ENCODE measurements at places on chromosomes 12 and 14. TPM values are rescaled to one million over a fixed set of nuclear protein-coding genes. Genes with fewer than 3 reads are reported as not detected.
A peak's percentile ranks its signal among the peaks of the same experiment; 100 is the strongest.

- no peak for DNase-seq
Observed at GRCh38 chr12:31991146-31991545, 31.9 kb downstream of the RESF1 start.

DNA sequence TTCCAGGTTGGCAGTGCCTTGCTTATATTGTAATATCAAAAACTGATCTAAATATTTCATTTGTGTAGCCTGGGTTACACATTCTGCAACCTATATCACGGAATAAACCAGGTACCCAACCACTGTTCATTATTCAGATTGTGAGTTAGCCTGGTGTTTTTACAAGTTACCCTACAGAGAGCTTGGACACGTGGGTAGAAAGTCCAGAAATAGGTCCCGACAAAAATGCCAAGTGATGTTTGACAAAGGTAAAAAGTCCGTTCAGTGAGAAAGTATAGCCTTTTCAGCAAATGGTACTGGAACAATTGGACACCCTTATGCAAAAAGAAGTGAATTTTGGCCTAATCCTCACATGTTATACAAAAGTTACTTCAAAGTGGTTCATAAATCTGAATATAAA lies 17.6 kb upstream of the EVL start:
- DNase-seq = no peak

DNA sequence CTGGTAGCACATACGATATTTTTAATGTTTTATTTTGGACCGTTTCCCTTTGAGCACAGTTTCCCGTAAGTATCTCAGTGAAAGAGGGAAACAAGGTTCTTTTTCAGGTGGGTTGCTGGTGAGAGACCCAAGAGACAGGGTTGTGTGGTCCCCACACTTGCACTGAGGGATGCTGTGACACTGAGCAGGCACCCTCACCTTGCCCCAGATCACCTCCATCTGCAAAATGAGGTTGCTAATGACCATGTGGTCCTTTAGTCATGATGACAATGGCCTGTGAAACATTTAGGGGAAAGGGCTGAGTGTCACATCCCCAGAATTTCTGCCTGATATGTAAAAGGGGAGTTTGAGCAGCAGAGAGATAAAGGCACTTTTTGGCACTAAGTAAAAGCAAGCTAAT lies 4.3 kb downstream of the CCND2 start:
- no peak for DNase-seq

DNA sequence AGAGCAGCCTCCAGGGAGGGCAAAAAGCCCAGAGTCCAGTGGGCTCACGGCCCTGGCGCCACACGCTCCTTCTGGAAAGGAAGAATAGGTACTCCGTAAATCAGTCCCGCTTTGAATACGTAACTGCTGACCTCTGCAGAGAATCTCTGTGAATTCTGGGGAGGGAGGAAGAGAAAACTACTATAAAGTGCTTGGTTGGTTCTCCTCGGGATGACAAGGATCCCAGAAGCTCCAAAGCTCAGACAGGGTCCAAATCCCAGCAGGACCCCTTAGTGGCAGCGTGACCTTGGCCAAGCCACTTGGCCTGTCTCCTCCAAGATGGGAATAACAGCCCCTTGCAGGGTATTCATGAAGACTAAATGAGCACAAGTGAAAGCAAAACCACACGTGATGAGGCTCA lies 31.7 kb downstream of the ANO2 start:
- no peak for DNase-seq

DNA sequence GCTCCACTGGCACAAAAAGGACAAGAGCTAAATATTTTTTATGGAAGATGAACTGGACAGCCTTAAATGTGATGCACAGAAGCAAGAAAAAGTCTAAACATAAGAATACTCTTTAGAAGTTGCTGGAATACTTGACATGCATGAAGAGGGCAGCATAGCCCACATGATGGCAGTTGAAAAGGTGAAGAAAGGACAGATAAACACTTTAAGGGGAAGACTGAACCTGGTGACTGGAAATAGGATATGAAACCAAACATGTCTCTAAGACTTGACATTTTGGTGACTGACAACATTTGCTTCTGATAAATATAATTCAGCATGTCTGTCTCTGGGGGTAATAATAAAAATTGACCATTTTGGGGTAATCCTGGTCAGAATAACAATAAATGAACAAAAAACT lies 273.1 kb downstream of the CCDC91 start:
- no peak for DNase-seq

DNA sequence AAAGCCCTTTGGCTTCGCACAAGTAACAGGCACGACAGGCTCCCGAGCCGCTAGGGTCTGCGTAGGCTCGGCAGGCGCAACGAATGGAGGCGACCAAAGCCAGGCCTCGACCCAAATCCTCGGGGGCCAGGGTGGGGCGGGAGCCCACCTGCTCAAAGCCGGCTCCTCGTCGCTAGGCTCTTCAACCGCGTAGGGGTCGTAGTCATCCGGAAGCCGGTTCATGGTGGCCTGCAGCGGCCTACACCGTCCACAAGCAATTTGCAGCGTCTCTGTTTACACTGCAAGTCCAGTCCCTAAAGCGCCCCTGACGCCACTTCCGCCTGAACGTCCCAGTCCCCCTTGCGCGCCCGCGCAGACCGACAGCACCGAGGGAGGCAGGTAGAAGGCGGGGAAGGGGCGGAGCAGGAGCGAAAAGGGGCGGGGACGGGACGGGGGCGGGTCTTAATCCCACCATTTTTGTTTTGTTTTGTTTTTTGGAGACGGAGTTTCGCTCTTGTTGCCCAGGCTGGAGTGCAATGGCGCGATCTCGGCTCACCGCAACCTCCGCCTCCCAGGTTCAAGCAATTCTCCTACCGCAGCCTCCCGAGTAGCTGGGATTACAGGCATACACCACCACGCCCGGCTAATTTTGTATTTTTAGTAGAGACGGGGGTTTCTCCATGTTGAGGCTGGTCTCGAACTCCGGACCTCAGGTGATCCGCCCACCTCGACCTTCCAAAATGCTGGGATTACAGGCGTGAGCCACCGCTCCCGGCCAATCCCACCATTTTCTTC lies at the start of gene EAPP:
Gene EAPP, minus strand, starts transcription at position 295 of the 774 bp plus-strand sequence. Its CDS starts 73 bp downstream, at position 222.
- peak; percentile 94 for DNase-seq

DNA sequence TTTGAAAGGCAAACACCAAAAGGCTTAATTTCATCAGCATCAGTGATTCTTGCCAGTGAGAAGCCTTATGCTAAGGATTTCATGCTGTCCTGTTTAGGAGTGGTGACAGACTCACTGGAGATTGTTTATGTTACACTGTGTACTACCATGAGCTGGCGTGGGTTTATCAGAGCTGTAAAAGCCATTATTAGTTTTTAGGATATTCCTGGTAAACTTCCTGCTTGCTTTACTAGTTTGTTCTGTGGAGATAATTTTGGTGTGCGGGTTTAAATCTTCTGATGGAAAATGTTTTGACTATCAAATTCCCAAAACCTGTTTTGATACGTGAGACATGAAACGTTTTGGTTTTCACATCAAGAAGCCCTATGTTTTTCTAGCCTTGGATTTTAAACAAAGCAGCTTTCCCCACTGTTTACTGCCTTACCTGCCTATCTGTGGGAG lies 15.2 kb downstream of the PPFIBP1 start:
- no peak for DNase-seq

DNA sequence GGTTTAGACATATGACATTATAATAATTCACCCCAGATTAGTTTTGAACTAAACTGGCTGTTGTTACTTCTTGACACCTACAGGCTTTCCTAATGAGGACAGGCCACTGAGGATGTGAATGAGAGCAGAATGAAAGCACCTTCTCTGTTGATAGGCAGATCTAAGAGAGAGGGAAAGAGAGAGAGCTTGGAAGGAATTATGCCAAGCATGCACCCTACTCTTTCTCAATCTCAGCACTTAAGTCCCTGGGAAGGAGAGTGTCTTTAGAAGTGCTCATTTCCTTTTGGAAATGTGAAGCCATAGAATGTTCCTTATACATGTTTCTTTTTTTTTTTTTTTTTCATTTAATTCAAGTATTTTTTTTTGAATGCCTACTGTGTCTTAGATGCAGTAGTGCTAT lies 49.0 kb downstream of the TBC1D15 start:
- no peak for DNase-seq

DNA sequence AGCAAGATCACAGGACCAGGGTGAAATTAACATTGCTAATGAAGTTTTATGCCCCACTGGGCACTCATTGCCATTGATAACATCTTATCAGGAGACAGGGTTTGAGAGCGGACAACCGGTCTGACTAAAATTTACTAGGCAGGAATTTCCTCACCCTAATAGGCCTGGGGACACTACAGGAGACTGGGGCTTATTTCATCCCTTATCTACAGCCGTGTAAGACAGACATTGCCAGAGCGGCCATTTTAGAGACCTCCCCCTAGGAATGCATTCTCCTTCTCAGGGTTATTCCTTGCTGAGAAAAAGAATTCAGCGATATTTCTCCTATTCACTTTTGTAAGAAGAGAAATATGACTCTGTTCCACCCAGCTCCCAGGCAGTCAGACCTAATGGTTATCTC lies 8.3 kb downstream of the OR4K17 start:
- DNase-seq = no peak

- no peak for DNase-seq
Observed at GRCh38 chr12:75842090-75842489, 189.5 kb downstream of the PHLDA1 start.

GRCh38 chr12:104467346-104467837 lies 10.6 kb downstream of the CHST11 start:
- DNase-seq = no peak

GRCh38 chr12:65511134-65511834 lies 232.8 kb downstream of the MSRB3 start:
- DNase-seq = no peak

DNA sequence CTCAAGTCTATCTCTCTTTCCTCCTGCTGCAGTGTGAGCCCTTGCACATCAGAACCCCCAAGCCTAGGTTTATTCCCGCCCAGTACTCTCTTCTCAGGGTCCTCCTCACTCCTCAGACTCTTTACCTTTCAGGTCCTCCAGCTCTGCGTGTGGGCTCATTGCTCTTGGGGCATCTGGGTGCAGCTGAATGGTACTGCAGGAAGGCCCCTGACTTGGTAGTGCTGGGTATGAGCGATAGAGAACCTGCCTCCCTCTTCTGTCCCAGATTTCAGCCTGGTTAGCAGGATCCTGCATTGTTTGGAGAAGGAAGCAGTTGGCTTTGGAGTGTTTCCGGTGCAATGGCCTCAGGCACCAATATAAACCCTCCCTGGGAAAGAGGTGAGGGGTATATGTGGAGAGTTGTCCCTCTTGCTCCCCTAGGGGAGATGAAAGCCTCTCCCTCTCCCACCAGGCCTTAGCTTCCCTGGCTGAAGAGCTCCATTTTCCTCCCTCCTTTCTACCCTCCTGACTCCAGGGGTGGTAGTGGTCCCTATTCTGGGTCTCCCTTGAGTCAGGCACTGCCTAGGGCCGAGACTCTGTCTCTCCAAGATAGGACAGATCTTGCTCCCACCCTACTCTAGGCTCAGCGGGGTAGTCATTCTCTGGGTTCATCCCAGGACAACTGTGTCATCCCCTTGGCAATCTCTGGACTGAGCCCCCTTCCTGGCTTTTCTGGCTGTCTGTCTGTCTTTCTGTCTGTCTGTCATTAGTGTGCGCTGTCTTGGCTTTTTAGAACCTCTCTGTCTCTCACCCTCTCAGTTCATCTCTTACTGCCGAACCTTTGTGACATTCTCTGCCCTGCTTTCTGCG lies 3.8 kb downstream of the LRP1 start:
- no peak for DNase-seq

- peak; percentile 31 for DNase-seq
Observed at GRCh38 chr12:52203079-52203921, 11.5 kb upstream of the KRT80 start.

DNA sequence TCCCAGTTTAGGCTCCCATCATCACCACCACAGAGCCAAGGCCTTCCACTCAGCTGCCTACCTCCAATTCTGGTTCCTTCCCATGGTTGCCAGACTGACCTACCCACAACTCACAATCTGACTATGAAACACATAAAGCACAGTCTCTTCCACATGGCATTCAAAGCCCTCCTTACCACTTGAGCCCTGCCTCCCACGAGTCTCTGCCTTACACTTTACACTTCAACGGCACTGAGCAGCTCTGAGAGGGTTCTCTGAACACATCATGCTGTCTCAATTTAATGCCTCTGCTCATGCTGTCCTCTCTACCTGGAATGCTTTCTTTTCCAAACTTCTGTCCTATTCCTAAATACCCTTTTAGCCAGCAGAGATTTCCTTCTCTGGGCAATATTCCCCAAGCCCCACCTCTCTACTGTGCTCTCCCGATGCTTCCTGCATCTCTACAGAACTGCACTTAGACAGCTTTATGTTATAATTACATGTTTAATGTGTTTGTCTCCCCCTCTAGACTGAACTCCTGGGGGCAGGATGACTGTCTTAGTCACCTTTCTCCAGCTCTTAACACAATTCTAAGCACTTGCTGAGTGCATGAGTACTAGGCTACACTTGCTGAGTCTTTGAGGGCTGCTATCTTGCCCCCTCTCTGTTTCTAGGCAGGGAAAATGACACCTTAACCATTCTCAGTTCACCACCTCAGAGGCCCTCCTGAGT lies 23.5 kb downstream of the FMNL3 start:
- no peak for DNase-seq

GRCh38 chr12:132633901-132634300 lies 15.3 kb downstream of the P2RX2 start:
- DNase-seq = no peak

GRCh38 chr12:122023339-122024131 lies 1.9 kb downstream of the BCL7A start:
- DNase-seq = peak; percentile 21

DNA sequence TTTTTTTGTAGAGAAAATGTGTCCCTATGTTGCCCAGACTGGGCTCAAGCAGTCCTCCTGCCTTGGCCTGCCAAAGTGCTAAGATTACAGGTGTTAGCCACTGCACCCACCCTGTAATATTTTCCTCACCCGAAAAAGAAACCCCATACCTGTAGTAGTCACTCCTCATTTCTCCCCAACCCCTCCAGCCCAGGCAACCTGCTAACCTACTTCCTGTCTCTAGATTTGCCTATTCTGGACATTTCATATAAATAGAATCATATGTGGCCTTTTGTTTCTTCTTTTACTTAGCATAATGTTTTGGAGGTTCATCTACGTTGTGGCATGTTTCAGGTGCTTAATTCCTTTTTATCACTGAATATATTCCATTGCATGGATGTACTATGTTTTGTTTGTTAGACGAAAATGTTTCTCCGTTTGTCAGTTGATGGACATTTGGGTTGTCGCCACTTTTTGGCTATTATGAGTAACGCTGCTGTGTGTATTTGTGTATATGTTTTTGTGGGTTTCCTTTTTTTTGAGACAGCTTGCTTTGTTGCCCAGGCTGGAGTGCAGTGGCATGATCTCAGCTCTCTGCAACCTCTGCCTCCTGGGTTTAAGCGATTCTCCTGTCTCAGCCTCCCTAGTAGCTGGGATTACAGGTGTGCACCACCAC lies 6.2 kb downstream of the ANKRD13A start:
- no peak for DNase-seq

KRT77 gene
- 0.41 TPM for total RNA-seq

TMTC1 gene
- total RNA-seq = 160 TPM

GUCY2C gene
- total RNA-seq = 0.14 TPM

KRT2 gene
- 1.4 TPM for total RNA-seq

GZMH gene
- not detected for total RNA-seq

All from thoracic aorta (tissue), 2 donors.